ENCODE measurements at places on chromosomes 12 and 14.

DNA sequence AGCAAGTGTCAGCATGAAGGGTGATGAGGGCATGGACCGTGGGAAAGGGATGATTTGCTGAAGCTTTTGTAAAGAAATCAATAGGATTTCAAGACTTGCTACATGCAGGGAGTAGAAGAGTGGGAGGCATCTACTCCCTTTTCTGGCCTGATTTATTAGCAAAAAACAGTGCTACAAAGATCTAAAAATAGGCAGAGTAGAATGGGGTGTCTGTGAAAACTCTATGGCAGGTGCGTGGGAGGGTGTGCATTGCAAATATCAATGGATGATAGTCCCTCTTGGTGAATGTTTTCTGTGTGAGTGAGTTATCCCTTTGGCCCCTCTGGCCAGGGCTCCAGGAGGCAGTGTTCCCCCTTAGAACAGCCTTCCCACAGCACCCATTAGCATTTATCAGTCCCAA, 139.0 kb downstream of the SMOC1 start:
- DNase-seq = no peak

GRCh38 chr14:99473458-99473857, 7.2 kb downstream of the SETD3 start:
- no peak for DNase-seq

DNA sequence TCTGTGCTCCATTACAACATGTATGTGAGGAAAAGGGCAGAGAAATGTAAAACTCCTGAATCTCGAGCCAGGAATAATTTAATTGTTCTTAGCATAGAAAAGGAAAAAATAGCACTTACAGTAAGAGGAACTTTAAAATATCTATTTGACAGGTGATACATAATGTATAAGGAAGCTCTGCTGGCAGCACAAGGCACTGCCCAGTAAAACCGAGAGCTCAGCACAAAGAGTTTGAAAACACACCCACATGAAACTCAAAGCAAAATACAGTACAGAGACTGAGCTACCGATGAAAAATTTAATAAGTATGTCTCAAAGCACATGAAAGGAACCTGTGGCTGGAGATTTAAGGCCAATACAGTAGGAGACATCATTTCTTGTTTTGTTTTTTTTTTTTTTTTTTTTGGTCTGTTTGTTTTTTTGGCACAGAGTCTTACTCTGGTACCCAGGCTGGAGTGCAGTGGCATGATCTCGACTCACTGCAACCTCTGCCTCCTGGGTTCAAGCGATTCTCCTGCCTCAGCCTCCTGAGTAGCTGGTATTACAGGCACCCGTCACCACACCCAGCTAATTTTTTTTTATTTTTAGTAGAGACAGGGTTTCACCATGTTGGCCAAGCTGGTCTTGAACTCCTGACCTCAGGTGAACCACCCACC, 19.2 kb downstream of the CLIP1 start:
- DNase-seq = peak; percentile 17

- no peak for DNase-seq
Observed at GRCh38 chr12:88298014-88298682, 156.0 kb downstream of the TMTC3 start.

- no peak for DNase-seq
Observed at GRCh38 chr12:3951380-3952135, 78.4 kb upstream of the PARP11 start.

- no peak for DNase-seq
Observed at GRCh38 chr14:93655078-93655750, 133.1 kb downstream of the PRIMA1 start.

- DNase-seq = no peak
Observed at GRCh38 chr14:51331486-51332367, 91.7 kb downstream of the TMX1 start.

DNA sequence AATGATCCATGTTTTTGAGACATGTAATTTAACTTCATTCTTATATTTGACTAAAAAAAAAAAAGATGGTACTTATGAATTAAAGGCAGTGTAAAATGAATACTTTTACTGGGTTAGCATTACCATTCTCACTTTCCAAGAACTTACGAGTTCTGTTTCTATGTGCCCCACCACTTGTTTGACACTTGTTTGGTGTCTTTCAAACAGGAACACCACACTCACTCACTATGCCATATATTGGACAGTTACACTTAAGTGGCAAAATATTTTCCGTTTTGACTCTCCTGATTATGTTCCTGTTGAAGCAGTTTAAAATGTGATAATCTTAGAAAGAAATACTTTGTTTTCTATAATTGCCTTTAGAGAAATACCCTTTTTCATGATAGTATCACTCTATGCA, 56.6 kb upstream of the ATXN7L3B start:
- no peak for DNase-seq

DNA sequence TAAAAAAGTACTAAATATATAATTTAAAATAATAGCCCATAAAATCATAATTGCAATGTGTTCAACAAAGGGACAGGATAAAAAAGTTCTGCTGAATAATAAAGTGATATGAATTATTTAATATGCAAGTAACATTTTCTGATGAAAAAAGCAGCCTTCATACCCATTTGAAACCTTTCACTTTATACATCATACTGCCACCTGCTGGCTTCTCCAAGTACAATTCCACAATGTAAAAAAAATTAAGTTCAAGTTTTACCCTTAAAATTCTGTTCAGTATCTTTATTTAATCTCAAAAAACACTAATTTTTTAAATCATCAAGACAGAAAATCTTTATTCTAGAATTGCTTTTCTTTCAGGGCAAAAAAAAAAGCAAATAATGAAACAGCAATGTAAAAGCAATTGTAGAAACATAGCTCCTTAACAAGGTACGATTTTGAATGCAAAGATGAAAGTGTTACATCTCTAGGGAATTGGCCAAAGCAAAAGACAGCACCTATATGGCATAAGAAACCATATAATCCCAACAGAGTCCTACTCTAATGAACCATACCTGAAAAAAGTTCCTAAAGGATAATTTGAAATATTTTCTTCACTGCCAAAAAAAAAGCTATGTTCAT, 15.0 kb downstream of the MDM1 start:
- DNase-seq = peak; percentile 36

GRCh38 chr14:56996721-56997399, 186.6 kb upstream of the OTX2 start:
- DNase-seq = no peak

GRCh38 chr14:100436745-100437406, 113.7 kb downstream of the SLC25A47 start:
- no peak for DNase-seq

DNA sequence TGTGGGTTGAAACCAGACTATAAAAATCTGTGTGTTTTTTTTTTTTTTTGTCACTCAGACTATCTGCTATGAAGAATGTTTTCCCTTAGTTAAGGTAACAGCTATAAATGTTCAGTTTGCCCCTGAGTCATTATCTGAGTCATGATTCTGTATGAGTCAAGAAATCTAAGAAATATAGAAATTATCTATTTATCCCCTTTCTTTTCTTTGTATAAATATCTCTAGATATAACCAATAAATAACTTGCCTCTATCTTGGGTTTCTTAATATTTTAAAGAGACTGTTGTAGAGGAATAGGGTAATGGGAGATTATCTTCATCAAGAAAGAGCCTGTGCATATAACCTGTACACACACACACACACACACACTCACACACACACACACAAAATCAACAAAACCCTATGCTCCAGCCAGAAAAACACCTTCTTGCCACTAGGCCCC, 161.7 kb upstream of the EEA1 start:
- DNase-seq = no peak

DNA sequence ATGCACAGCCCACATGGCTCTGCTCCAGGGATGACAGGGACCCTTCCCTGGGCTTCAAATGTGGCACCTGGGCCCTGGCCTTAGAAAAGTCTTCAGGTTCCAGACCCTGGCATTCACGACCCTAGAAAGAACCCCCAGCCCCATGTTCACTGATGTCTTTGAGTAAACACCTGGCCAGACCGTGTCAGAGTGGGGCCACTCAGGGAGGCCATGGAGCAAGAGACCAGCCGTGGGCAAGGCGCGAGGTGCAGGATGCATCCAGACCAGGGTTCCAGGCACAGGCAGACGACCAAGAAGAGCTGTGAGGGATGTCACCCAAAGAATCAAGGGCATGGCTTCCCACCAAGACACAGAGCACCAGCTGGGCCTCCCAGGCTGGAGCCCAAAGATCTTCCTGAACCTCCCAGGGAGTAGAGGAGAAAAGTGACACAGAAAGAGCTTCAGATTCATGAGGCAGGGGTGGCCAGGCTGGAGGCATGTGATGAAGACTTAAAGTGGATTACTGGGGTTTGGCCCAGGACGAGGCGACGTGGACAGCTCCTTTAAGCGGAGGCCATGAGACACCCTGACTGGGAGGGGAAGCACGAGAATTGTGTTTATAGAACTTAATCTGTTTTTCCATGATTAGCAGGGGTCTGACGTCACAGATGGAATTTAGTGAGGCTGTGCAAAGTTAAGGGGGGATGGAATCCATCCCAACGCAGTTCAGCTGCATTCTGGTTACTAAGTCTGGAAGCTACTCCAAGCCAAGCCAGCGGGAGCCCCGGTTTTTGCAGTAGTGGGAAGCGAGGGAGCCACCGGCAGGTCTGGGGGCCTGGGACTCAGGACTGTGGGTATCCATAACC, 61.6 kb downstream of the ARL6IP4 start:
- DNase-seq = no peak

DNA sequence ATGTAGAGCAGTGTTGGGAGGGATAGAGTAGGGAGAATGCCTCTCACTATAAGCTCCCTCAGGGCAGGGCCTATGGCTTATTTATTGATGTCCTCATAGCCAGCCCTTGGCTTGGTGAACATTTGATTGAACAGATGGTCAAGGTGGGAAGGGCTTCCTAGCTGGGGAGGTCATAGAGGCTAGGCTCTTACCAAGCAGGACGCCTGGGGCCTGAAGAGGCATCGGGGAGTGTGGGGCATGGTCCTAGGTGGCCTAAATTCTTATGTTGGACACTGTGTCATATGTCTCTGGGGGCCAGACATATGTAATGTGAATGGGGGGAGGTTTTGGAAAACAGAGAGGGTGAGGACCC, 17.9 kb upstream of the KRT86 start:
- no peak for DNase-seq

DNA sequence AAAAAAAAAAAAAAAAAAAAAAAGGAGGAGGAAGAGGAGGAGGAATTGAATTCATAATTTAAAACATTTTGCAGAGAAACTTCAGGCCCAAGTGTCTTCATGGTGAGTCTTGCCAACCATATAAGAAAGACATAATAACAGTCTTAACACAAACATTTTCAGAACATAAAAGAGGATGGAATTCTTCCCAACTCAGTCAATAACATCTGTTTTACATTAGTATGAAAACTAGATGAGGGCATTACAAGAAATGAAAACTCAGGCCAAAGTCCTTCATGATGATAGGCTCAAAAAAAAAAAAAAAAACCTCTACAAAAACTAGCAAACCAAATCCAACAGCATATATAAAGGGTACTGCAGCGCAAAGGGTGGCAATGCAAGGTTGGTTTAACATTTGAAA, 151.6 kb downstream of the FOXA1 start:
- no peak for DNase-seq

DNA sequence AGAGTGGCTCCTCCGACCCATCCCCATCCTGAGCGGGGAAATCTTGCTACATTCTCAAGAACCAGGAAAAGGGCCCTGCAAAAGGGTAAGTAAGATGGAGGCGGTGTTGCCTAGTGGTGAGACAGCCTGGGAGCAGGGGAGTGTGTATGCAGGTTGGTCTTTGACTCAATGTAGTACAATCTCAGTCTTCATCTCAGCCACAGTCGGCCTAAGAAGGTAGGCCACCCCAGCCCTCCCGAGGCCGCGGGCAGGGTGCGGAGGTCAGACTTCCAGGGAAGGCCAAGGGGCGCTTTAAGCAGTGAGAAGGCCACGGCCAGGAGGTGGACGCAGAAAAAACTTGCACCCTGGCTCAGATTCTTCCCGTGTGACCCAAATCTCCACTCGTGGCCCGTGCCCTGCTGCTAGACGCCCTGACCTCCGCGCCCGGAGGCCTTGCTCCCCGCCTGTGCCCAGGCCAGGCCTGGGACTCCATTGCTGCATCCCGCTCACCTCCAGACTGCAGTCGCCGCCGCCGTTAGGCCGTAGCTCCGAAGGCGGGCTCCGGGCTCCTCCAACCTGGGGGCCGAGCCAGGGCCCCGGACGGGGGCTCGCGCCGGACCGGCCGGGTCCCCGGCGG, 435 bp downstream of the FOXM1 start:
- peak; percentile 5 for DNase-seq

DNA sequence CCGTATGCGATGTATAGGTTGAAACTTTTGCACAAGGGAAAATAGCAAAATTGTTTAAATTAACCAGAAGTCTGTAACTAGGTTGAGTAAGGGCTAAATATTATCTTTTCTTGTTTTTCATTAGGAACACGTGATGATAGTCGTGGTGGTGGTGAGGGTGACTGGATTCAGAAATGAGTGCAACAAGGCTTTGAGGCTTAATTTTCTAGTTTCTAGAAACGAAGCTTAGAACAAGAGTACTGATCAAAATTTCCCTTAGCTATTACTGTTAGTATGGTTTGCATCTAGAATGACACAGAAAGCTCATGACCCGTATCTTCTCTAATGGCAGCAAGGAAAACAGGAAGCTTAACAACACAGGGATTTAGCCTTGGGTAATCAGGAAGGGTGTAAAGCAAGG, 7.0 kb downstream of the SLIRP start:
- DNase-seq = peak; percentile 13

GRCh38 chr12:119669744-119670472, 2.0 kb downstream of the PRKAB1 start:
- DNase-seq = no peak

DNA sequence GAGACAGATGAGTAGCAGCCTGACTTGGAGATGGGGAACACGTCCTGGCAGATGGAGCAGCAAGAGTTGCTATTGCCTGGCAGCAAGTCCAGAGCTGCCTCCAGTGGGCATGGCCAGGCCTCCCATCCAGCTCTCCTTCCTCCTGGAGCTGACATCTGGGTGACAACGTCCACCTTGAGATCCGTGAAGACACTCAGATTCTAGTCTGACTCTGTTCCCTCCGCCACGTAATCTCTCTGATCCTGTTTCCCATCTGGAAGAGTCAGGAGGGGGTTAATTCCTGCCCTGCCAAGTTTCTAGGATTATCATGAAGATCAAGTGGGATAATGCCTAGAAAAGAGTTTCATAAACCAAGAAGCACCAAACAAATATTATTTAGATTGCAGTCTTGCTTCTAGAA, 65.3 kb upstream of the FAM181A start:
- no peak for DNase-seq

GRCh38 chr14:32329146-32329545, at the start of gene AKAP6:
Gene AKAP6, plus strand, starts transcription at chr14:32329298. Its CDS starts 104,196 bp downstream, at chr14:32433494.
- DNase-seq = no peak

DNA sequence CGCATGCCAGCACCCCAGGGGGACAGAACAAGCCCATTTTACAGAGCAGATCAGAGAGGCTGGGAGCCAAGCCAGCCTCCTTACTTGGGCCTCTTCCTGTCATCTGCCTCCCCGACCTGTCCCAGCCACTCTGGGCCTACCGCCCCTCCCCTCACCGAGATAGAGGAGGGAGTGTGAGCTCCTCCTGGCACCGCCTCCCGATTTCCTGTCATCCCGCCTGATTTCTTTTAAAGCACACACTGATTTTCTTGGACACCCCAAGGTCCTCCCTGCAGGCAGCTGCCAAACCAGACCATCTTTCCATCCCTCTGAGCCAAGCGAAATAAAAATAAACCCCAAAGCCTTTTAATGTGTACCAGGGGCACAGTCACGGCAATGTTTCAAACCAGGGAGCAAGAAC, 108.4 kb downstream of the RFLNA start:
- DNase-seq = no peak

- DNase-seq = no peak
Observed at GRCh38 chr14:61451491-61451890, 130.1 kb downstream of the PRKCH start.

Data from activated naive CD4-positive, alpha-beta T cell treated with Interleukin-2 at 50 U/mL for 16 hours (primary cell).